ENCODE measurements at places on chromosomes 6 and 20.

DNA sequence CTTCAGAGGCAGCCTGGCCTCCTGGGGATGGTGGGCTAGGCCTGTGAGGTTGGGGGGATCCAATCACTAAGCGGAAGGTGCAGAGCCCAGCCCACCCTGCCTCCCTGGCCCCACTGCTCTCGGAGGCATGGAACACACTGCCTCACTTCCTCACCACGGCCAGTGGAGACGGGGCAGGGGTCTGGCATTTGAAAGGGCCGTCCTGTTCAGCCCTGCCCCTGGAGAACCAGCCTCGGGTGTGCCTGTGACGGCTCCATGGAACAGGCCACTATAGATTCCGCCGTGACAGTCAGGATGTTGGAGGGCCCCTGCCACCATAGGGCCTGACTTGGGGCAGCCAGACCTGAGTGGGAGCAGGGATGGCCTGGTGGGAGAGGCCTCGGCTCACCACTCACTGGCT, 110.2 kb downstream of the DACT2 start:
- DNase-seq = no peak

GRCh38 chr6:119347466-119348095, 2.0 kb downstream of the MAN1A1 start:
- DNase-seq = no peak

- DNase-seq = no peak
Measured at GRCh38 chr20:23080521-23080920, 5.6 kb downstream of the CD93 start.

DNA sequence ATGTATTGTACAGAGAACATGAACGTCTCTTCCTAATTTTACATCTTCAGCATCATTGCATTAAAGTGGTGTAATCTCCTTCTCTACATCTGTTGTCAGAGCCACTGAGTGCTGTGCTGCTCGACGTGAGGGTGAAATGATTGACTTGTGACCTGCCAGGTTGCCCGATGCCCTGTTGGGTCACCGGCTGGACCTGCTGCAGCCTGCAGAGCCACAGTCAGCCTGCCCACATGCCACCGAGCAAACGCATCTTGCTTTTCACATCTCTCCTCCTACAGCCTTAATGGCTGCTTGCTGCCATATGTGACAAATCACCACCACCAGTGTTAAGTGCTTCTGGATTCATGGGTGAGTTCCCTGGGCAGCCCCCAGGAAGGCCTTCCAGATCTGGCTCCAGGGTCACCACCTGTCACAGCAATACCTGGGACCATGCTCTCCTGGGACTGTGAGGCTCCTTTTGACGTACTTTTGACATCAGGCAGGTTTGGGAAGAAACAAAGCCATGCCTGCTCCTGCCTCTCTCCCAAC, 80.3 kb downstream of the ASXL1 start:
- no peak for DNase-seq

GRCh38 chr20:54980103-54980960, 504.9 kb downstream of the DOK5 start:
- no peak for DNase-seq

DNA sequence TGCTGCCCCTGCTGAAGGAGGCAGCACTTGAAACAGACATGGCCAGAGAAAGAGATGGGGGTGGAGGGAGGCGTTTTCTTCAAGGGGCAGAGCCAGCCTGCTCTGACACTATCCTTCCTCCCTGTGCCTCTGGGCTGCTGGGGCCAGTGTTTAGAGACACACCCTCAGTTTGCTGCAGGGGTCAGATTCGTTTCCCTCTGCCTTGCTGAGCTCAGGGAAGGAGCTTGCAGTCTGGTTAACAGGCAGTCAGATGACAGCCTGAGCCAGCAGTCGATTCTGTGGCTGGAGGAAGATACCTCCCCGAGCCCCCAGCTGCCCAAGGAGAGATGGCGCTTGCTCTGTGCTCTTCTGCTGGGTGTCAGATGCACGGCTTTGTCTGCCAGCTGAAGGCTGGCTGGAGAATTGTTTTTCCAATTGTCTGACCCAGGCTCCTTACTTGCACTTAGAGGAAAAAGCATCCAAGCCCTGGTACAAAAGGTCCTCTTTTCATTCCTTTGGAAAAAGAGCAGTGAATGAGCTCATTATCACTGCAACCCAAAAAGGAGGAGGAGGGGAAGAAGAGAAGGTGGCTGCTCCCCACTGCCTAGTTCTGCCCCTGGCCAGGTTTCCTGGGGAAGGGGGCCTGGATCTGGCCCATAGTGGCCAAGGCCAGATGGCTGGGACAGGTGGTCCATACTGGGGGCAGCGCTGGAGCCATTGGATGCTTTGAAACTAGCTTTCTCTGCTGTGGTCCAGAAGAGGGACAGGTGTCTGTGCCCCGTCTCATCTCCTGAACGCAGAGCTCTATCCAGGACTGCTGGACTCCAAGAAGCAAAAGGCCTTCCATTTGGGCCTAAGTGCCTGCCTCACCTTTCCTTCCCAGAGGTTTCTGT, 88.2 kb downstream of the TCP11 start:
- no peak for DNase-seq

DNA sequence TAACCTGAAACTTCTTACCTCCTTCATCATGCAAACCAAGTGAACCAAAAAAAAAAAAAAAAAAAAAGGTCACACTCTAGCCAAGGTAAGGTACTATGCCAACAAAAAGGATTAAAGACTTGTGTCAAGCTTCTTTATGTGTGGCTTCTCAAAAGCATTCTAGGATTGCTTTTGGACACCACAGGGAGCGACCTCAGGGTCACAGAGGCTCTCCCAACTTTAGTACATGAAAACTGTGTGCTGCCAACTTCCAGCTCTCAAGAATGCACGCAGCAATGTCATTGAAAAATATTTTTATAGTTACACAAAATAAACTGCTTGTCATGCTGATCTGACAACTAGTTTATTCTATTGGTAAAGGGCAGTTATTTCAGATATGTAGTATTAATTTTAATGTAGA, 243.8 kb downstream of the PLCB1 start:
- no peak for DNase-seq

GRCh38 chr6:82878812-82879211, 186.8 kb downstream of the UBE3D start:
- no peak for DNase-seq

DNA sequence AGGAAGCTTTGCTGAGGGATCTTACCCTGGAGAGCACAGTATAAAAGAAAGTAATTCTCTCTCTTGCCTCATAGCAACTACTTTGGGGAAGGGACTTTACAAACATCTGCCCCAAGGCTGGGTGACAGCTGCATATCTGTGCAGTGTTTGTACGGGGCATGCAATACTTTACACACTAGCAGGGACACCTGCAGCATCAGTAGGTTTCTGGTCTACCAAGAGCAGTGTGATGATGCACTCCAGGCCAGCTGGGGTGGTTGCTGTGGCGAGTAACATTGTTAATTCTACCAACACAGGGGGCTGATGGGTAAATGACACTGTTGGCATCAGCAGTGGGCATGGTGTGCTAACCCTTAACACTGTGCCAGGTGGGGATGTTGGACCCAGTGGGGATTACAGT, 48.0 kb downstream of the ADTRP start:
- DNase-seq = no peak

DNA sequence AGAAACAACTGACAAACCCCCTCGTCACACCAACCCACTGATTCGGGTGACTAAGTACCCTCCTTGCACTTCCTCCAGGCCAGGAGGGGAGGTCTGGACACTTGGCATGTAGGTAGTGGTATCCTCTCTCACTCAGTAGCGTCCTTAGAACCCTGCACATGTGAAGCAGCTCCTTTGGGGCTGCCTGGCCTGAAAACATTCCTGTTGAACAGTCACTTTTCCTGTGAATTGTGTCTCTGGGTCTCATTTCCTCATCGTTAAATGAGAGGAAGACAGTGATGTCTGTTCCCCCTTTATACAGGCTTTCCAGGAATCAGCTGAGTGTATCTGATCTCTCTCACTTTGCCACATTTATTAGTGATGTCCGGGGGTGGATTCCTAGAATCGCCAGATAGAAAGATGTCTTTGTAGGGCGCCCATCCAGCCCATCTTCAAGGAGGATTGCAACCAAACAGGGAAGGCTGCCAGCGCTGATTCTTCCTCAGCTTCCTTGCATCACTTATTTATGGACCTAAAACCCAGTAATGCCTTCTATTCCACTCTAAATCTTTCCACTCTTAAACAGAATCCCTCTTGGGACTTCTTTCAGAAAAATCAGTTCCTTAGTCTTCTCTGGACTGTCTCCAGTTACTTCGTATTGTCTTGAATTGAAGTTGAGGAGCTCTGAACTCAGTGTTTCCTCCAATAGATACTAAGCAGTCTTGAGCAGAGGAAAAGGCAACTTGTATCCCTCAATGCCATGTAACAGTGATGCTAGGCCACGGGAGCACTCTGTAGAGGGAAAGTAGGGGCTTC, 9.4 kb upstream of the POPDC3 start:
- no peak for DNase-seq

GRCh38 chr20:59018817-59019216, 412 bp upstream of the TUBB1 start:
- no peak for DNase-seq

GRCh38 chr6:38138374-38138773, 318.8 kb downstream of the ZFAND3 start:
- no peak for DNase-seq

- DNase-seq = no peak
Measured at GRCh38 chr20:8065691-8066090, 46.1 kb upstream of the TMX4 start.

DNA sequence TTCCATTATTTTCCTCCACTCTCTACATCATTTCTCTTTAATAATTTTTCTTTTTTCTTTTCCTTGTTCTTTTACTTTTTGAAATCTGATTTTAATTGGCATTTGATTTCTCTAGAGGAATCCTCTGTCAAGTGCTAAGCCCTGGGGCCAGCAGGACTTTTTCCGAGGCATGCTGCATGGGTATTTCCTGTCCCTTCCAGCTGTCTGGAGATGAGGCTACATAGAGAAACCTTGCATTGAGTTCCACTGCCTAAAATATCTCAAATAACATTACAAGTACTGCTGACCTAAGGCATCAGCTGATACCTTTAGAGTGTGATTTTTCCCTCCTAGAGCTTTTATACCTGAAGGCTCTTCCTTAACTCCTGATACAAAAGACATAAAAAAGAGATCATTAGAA, 6.2 kb downstream of the RNF217 start:
- DNase-seq = no peak

GRCh38 chr6:154169193-154169847, 130.3 kb downstream of the OPRM1 start:
- peak; percentile 19 for DNase-seq

- DNase-seq = no peak
Measured at GRCh38 chr6:144718431-144718830, 433.3 kb downstream of the UTRN start.

DNA sequence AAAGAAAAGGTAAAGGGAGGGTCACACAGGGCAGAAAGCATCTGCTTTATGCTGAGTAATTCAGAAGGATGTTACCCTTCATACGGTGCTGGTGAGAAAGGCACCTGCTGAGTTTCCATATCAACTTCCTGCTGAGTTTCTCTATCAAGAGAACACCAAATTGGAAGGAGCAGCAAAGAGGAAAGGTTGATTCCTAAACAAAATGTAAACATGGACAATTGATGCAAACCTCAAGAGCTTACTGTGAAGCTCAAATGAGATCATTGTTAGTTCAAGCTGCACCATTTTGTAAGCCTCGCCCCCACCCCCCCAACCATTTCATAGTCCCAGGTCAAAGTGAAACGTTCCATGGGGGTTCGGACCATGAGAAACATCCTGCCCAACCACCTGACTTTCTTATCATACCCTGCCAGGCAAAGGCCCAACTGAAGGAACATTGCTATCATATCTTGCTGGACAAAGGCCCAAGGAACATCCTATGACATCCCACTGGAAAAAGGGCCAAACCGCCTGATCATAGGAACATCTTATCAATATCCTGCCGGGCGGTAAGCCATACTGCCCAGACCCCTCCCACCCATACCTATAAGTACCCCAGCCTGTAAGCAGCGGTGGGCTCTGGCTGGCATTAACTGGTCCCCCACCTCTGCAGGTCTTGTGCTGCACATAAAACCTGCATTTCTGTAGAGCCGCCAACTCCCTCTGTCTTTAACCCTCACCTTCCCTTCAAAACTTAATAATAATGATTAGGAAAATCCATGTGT, 171.6 kb downstream of the UBE3D start:
- no peak for DNase-seq

DNA sequence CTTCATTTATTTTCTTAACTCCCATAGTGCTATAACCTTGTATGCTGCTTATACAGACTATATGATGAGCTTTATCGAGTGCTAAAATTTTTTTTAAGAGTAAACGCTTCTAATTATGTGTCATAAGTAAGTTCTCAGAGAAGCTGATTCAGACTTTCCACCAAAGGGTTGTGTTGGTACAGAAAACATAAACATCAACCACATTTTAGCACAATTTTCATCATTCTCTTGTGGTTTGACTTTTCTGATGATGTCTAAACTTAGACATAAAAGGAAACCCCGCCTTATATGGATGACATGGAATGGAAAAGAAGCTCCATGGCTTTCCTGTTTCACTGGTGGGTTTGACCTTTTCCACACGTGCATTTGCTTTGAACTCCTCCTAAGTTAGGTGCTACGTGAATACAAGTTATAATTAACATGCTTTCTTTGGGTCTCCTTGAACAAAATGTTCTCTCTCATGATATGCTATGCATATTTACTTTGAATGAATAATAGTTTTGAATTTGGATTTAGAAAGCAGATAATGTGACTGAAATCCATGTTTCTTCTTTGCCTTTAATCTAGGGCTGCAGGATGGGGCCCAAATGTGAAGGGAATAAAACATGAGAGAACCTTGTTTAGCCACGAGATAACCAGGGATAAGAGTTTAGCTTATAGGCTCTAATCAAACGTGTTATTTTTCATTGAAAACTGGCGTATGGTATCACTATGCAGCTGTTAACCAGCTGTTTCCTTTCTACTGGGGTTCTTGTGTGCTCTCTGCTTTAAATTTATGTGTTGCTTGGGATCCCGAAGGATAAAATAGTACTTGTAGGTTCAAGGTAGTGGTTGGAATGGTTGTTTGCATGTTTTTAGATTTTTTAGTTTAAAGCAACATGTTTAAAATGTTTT, 127.1 kb upstream of the AHI1 start:
- DNase-seq = no peak

DNA sequence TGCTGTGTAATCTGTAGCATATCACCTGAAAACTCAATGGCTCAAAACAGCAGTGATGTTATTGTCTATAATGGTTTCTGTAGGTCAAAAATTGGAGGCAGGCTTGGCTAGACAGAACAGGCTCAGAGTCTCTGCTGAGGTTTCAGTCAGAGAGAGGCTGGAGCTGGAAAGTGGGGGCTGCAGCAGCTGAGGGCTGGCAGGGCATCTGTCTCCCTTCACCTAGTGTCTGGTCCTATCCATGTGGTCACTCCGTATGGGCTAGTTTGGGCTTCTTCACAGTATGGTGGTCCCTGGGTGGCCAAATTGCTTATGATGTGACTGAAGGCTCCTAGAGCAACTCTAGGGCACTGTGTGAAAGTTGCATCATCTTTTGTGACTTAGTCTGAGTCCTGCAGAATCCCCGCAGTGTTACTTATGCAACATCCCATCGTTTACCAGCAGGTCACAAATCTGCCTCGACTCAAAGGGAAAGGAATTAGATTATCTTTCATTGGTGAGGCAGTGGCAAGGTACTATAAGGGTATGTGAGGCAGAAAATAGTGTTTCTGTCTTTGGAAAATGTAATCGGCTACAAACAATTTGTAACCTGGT, 497.0 kb downstream of the EPHA7 start:
- no peak for DNase-seq
